GM23248 (cell line): ENCODE measurements at places on chromosomes 13 and 19.

DNA sequence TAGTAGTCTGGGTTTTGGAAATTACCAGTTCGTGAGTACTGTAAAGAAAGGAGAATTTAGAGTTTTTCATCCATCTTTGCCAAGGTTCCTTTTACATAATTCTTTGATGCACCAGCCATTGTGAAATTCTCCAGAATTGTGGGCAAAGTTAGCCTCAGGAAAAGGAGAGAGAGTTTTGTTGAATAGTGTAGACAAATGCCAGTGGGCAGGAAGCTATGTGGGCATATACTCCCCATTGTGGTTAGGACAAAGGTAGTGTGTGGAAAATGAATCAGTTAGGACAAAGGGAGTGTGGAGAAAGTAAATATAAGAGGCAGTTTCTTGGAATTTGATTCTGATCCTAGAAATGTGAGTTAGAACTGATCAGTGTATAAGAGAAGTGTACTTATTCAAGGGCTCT, 67.9 kb downstream of the PCCA start:
- peak; percentile 28 for DNase-seq

DNA sequence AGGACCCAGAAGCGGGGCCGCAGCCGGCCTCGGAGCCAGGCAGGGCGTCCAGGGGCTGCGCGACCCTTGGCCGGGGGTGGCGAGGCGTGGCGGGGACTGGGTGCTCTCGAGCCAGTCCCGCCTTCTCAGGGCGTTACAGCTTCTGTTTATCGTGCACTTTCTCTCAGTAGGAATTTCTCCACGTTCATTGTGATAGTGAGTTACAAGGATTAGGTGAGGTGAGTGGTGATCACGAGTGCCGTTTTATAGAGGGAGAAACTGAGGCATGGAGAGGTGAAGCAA, 600 bp downstream of the AP1M1 start:
- peak; percentile 42 for DNase-seq

- DNase-seq: peak; percentile 84
These were observed at the start of gene PRR12 for GRCh38 chr19:49590971-49591730. PRR12 (plus strand) TSS chr19:49591182; CDS start chr19:49591655, 473 bp downstream.

DNA sequence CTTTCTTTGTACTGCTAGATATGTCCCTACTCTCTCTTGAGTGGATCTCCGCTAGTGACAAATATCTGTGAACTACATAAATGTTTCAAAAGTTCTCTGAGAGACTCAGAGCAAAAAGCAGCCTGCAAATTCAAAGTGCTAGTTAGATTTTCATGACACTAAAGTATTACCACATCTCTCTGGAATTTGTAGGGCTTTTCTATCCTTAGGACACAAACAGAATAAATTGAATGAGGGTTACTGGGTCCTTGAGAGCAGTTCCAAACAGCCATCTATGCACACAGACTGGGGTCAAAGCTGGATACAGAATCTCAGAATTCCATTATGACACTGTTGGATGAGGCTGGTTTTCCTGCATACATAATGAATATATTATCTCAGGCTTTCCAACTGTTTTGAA, 953.2 kb downstream of the DIAPH3 start:
- no peak for DNase-seq

DNA sequence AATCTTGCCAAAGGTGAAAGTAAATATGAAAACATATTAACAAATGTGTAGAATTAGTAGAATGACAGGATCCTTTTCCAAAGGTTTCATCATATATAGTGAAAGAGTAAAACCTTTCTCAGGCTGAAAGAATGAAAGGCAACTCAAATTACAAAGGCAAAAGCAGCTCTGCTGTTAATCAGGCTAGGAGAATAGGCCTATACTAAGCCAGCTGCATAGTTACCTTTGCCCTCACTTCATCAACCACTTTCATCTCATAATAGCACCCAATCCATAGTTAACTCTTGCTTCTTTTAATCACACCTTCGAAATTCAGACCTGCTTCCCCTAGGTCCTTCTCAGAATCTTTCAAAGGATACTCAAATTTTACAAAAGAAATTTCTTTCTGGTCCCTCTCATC, 1167.6 kb upstream of the ATXN8OS start:
- DNase-seq: no peak

- no peak for DNase-seq
These were observed 60.5 kb upstream of the MEDAG start for GRCh38 chr13:30845297-30846214.

GRCh38 chr19:801030-801860, 4.0 kb downstream of the PTBP1 start:
- peak; percentile 72 for DNase-seq

DNA sequence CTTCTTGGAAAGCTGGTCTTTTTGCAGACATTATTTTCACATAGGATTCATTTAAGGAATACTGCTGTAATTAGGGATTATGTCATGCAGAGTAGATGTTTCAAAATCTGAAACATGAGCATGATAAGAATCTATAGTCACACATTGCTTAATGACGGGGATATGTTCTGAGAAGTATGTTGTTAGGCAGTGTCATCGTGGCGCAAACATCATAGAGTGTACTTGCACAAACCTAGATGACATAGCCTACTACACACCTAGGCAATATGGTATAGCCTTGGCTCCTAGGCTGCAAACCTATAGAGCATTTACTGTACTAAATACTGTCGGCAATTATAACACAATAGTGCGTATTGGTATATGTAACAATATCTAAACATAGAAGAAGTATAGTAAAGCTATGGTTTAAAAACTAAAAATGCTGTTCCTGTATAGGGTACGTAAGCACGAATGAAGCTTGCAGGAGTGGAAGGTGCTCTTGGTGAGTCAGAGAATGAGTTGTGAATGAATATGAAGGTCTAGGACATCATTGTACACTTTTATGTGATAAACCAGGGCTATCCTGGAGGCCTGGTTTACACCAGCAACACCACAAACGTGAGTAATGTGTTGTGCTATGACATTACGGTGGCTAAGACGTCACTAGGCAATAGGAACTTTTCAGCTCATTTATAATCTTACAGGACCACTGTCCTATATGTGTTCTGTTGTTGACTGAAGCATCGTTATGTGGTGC, 283.1 kb downstream of the MTUS2 start:
- DNase-seq: no peak

- no peak for DNase-seq
These were observed 88.0 kb downstream of the ABCC4 start for GRCh38 chr13:95212983-95213850.

- no peak for DNase-seq
These were observed 1910.2 kb upstream of the PRR20A start for GRCh38 chr13:55230570-55230908.

GRCh38 chr19:43692385-43692784, 22.4 kb upstream of the PLAUR start:
- no peak for DNase-seq

GRCh38 chr19:30864391-30865215, 484.6 kb downstream of the TSHZ3 start:
- DNase-seq: no peak

DNA sequence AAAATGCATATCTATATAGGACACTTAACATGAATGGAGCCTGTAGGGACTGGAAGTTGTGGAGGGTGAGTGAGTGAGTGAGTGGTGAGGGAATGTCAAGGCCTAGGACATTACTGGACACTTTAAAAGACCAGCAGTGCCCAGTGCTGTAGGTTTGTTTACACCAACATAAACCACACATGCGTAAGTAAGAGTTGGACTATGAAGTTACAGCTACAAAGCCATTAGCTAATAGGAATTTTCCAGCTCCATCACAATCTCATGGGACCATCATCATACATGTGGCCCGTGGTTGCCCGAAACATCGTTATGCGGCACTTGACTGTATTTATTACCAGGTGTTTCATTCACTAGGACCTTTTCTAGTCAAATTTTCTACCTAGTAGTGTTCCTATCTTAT, 49.2 kb downstream of the LATS2 start:
- no peak for DNase-seq

DNA sequence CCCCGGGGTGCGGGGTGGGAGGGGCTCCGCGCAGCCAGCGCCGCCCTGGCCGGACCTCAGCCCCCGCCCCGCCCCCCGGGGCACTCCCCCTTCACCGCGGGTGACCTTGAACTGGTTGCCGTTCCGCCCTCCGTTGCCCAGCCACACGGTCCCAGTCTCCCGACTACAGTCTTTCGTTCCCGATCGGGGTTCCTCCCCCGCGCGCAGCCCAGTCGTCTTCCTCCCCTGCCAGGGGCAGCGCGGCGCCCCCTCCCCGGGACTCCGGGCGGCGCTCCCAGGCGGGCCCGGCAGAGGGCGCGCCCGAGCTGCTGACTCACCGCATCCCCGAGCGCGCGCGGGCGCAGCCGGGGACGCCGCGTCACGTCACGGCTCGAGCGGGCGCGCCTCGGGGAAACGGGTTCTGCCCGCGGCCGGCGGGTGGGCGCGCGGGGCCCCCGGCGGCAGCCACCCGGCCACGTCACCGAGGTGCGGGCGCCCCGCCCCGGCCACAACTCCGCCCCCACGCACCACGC, 459 bp downstream of the MIDN start:
- DNase-seq: peak; percentile 90

- no peak for DNase-seq
These were observed 246.9 kb downstream of the LIG4 start for GRCh38 chr13:107968470-107968869.

DNA sequence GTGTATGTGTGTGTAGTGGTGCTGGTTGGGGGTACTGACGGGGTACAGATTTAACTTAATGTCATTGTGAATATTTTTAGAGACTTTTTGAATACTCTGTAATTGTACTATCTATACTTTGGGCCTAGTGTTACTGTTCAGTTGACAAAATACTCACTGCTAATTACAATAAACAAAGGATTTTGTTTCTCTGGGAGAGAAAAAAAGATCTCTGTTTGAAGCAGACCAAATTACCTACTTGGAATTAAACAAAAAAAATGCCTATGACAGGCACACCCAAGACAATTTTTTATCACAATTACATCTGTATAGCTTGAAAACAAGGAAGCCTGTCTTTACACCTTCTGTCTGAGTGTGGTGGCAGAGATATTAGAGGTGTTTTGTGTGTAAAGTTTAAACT, 45.1 kb downstream of the OLFM4 start:
- DNase-seq: no peak

- peak; percentile 76 for DNase-seq
These were observed 9.2 kb upstream of the FBN3 start for GRCh38 chr19:8158411-8159074.

GRCh38 chr13:48709213-48709612, 55.5 kb downstream of the CYSLTR2 start:
- DNase-seq: no peak

GRCh38 chr13:50685491-50685890, 158.0 kb downstream of the DLEU7 start:
- DNase-seq: peak; percentile 40

- DNase-seq: no peak
These were observed 5.0 kb upstream of the PTGER1 start for GRCh38 chr19:14479975-14480699.

DNA sequence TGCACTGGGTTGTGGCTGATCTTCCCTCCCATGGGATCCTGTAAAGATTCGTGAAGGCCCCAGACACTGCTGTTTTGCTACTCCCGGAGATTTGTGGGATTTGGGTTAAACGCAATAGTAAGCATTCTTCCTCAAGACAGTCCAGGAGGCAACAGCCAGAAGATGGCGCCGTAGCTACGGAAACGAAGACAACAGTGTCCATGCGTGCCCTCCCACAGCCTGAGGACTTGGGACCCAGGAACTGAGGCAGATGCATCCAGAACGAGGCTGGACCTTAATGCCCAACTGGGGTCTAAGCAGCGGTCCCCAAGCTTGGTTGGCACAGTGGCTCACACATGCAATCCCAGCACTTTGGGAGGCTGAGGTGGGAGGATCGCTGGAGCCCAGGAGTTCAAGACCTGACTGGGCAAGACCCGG, 57.6 kb upstream of the ZNF507 start:
- peak; percentile 76 for DNase-seq

GRCh38 chr19:54554896-54555295, 18.7 kb upstream of the LILRA2 start:
- no peak for DNase-seq

DNA sequence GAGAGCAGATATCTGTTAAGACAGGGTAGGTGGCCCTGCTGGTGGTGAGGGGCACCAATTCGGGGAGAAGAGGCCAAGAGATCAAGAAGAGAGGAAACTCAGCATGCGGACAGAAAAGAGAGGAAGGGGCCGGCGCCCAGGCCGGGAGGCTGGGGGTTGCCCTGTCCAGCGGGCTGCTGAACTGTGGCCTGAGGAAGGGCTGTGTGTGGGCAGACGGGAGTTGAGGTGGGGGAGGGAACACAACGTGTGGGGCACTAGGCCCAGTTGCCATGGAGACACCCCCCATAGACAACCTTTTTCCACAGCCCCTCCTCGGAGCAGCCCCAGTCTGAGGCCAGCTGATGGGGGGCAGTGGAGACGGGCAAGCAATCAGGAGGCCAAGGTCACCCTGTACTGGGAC, 2.5 kb upstream of the CACNG8 start:
- no peak for DNase-seq

- no peak for DNase-seq
These were observed 314.7 kb upstream of the DACH1 start for GRCh38 chr13:72181661-72182060.

GRCh38 chr13:88294368-88294767, 623.2 kb downstream of the SLITRK5 start:
- no peak for DNase-seq

GRCh38 chr13:51342706-51343105, 3.2 kb downstream of the SERPINE3 start:
- peak; percentile 80 for DNase-seq

GRCh38 chr13:92994056-92994455, 232.6 kb upstream of the GPC6 start:
- peak; percentile 52 for DNase-seq

DNA sequence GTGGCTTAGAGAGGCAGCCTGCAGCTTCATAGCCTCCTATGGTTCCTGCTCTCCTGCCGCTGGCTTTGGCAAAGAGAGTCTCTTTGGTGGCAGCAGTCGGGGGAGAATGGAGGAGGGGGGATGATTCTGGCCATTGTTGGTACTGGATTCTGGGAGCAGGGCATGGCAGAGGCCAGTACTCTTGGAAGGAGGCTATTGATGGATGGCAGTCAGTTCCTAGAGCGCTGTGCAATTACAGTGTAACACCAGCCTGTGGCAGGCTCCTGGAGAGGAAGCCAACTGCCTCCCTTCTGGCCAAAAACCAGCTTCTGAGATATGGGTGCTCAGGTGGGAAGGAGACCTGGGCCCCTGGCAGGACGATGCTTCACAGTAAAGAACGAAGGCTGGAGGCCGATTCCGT, 47.9 kb upstream of the TMTC4 start:
- no peak for DNase-seq

- DNase-seq: no peak
These were observed 1474.3 kb downstream of the UQCRFS1 start for GRCh38 chr19:27738569-27739193.

GRCh38 chr13:41985788-41986508, 25.0 kb upstream of the VWA8 start:
- peak; percentile 46 for DNase-seq

GRCh38 chr19:54877471-54877870, 3.4 kb downstream of the FCAR start:
- no peak for DNase-seq

DNA sequence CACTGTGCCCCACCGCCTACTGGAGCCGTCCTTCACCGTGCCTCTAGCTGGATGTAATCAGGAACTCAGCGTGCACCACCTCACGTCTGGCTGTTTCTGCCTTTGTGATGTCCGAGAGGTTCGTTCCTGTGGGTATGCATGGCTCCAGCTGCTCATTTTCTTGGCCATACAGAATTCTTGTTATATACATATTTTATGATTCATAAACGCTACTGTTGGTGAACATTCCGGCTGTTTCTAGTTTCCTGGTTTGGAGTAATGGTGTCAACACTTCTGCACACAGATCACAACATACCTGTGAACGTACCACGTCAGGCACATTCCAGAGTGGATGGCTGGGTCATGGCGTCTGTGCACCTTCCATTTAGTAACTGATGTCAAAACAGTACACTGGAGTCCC, 14.6 kb downstream of the DCUN1D2 start:
- no peak for DNase-seq

GRCh38 chr19:15663247-15663646, 9.6 kb upstream of the CYP4F12 start:
- DNase-seq: no peak
